Stimulated activated CD4-positive, alpha-beta T cell treated with anti-CD3 and anti-CD28 coated beads, TNF-alpha, amount 100 ng/mL, for 4 hours (primary cell): ENCODE measurements at places on chromosomes 16 and 17.

DNA sequence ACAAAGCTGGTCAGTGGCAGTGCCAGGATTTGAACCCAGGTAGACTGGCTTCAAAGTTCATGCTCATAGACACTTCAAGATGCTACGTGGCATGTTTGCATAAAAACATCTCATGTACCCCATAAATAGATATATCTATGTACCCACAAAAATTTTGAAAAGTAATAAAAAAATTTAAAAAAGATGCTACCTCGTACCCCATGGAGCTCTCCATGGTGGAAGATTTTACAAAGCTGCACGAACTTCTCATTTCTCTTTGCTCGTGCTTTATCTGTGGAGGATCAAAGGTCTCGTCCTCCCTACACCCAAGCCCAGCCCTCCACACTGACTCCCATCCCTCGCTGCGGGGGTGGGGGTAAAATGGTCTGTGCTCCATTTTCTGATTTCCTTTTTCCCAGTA, 135.5 kb downstream of the HAPSTR1 start:
- no peak for DNase-seq

- no peak for DNase-seq
These were observed 16.1 kb upstream of the PKMYT1 start for GRCh38 chr16:2996298-2996697.

- DNase-seq = no peak
These were observed 55.1 kb downstream of the NDE1 start for GRCh38 chr16:15705064-15705565.

DNA sequence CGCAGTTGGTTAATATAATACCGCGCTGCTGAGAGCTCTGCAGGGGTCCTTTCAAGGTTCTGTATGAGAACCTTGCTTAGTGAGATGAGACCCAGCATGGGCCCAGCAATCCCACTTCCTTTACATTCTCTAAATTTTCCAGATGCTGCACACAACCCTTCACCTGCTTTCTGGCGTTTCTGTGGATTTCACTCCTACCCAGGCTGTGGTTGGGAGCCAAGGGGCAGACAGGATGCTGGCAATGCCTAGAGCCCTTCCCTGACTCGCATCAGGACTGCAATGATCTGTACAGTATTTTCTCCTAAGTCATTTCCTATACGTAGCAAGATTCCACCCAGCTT, 10.1 kb upstream of the PIPOX start:
- DNase-seq = no peak

DNA sequence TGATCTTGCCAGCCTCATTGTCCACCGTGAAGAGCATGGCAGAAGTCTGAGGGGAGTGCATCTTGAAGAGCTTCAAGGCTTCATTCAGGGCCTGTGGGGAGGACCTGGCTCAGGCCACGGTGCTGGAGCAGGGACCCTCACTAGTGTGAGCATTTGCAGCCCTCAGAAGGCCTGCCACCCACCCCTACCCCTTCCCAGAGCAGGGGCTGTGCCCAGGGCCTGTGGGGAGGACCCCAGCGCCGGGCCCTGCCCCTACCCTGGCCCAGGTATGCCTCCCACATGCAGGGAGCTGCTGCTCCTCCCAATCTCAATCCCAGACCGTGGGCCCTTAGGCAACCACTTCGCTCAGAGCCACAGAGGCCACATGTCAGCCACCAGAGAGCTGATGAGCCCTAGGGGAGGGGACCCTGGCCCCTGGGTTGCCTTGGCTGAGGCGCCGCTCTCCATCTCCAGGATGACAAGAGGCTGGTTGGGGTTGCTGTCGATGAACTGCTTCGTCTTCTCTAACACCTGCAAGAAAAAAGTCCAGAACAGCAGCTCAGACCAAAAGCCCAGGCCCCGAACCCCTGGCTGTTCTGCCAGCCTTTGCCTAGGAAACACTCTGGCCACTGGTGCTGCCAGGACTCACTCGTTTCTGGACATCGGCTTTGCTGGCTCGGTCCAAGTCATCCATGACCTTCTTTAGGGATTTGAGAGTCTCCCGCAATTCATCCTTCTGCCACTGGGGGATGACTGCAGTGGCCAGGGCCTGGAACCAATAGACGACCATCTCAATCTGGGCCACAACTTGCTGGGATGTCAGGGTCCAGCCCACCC, 1.8 kb upstream of the EXOSC6 start:
- no peak for DNase-seq

DNA sequence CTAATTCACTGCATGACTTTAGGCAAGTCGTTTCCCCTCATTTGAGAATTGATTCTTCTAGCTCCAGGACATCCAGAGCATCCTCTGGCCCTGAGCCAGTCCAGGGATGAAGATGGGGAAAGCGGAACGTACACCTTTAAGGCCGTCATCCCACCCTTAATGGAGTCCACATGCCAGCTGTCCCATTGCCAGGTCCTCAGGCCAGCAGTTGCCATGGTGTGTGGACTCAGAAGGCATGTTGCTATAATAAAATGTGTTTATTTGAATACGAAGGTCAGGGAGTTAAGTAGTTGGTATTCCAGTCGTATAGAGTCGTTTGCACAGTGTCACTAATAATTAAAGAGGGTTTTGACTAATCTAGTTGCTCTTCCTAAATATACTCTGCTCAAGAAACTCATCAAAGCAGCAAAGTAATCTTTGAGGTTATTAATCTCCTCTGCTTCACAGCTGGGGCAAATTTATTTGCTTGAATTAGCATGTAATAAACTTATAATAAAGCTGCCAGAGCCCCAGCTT, 30.4 kb downstream of the CCDC182 start:
- no peak for DNase-seq

- no peak for DNase-seq
These were observed 5.1 kb upstream of the HLF start for GRCh38 chr17:55259684-55260111.

GRCh38 chr16:56316545-56316944, 108.8 kb downstream of the AMFR start:
- DNase-seq = no peak

DNA sequence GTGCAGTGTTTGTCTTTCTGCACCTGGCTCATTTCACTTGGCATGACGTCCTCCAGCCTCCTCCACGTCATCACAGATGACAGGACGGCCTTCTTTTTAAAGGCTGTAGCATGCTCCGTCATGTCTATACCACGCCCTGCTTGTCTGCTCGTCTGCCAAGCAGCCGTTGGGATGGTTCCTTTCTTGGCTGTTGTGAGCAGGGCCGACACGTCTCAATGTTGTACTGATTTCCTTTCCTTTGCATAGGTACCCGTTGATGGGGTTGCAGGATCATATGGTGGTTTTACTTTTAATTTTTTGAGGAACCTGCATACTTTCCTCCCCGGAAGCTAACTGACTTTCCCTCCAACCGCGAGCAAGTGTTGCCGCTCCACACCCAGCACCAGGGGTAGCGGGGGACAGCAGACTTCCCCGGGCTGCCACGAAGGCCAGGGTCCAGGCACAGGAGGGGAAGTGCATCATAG, 212.2 kb upstream of the ZNF469 start:
- no peak for DNase-seq

DNA sequence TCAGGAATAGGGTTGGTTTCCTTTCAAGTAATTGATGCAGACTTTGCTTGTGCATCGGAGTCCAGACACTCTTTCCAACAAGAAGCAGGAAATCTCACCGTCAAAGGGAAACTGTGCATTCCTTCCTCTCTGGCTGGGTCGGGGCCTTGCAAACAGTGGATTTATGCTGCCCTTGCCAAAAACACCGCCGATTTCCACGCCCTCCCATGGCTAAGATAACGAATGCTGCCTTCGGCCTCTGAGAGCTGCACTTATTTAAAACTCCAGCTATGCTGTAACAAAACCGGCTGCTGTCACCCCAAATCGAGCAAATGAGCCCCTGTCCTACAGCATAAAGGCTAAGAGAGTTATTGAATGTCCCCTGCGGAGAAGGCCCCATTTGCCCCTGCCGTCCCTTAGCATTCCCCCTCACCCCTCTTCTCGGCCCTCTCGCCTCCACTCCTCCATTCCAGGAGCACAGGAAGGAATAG, 275.5 kb upstream of the IRX5 start:
- DNase-seq = no peak

DNA sequence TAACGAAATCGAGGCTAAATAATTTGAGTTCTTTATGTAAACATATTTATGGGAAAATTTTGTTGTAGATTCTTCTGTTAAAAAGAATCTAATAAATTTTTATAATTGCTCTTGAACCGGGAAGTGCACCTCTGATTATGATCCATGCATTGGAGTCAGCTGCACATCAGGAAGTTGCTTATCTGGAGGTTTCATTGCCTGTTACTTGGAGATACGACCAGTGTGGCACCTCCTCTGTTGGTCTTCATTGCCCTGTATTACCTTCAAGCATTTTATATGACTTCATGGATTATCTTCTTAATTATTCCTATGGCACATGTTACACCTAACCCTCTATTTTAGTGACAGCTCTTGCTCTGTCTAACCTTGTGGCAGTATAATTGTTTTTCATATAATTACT, 312.6 kb upstream of the TBX2 start:
- DNase-seq = no peak
